ENCODE measurements at places on chromosomes 1 and 21.

GRCh38 chr1:30383221-30383711 lies 340.1 kb downstream of the MATN1 start:
- no peak for DNase-seq

GRCh38 chr1:206737729-206738201 lies 32.8 kb upstream of the IL19 start:
- DNase-seq: no peak

GRCh38 chr1:93324486-93325464 lies 20.9 kb upstream of the DR1 start:
- DNase-seq: no peak

DNA sequence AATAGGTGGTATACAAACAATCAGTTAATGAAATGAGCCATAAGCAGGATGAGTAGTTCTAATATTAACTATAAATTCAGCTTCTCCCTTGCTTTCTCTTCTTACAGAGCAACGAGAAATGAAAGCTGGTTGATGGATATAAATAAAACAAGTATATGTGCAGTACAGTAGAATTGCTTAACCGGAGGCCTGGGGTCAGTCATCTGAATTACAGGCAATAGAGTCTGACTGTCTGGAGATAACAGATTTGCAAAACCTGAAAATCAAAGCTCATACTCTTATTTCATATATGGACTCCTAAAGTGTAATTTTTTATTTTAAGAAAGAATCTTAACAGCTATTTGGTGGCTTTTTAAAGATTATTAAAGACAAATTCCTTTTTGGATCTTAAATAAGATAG lies 43.1 kb upstream of the SGIP1 start:
- no peak for DNase-seq

- DNase-seq: no peak
Measured at GRCh38 chr1:41915786-41916571, 2.7 kb downstream of the HIVEP3 start.

DNA sequence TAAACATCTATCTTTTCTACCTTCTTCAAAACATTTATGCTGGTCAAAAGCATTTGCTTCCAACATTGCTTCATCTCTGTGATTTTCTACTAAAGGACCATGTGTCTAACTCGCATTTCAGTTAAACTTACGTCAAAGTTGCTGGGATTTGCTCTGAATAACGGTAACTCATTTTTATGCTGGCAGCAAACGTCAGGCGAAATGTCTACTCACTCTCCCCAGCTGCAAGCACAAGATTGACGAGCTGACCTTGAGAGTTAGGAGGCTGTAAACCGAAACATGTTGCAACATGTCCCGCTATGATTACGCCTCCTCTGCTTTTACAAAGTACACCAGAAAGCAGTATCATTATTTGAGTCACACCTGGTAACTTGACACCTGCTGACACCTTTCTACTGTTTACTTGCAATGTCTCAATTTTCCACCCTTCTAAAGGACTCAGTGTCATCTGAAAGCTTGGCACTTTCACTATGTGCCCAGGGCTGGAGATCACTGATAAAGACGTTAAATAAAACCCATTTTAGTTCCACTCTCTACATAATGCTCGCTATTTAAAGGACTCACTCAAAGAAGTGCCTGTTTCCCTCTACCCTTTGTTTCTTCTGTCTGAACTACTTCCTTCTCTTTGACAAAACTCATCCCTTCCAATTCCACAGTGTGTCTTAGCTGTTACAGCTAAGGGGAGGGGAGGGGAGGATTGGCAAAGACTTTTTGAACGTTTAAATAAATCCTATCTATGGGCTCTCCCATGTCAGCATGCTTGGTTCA lies 111.9 kb downstream of the PTPN14 start:
- DNase-seq: no peak

GRCh38 chr1:232421143-232421796 lies 208.7 kb downstream of the SIPA1L2 start:
- DNase-seq: no peak

DNA sequence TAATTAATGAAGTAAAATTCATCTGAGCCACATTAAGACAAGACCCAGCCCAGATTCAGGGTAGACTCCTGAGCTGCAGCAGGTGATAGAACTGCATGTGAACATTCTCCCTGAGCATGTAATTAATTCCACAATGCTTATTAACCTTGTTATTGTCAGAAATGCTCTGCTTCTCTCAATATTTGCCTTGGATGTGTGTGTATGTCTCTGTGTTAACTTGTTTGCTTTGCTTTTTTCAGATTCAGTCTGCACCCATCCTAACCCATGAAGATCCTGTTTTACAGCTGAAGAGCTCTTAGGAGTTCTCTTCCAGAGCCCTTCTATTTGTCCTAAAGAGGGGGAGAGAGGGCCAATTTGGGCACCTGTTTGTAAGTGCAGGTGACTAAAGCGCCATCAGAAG lies 143.2 kb upstream of the BMP8A start:
- DNase-seq: no peak

DNA sequence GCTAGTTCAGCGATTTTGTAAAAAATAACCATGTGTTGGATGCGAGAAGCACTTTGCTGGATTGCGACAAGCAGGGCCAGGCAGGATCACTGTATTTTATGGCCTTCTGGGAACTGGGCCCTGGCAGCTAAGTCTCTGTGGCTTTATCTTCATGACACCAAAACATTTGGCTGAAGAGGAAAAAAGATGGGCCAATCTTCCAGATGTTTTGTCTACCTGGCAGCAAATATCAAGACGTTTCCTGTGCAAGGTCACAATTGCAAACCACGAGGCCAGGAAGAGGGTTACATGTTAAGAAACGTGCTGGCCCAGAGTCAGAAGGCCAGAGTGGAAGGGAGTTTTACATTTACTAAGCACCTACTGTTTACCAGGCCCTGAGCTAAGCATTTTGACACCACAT lies 22.1 kb downstream of the GRIK3 start:
- DNase-seq: no peak

DNA sequence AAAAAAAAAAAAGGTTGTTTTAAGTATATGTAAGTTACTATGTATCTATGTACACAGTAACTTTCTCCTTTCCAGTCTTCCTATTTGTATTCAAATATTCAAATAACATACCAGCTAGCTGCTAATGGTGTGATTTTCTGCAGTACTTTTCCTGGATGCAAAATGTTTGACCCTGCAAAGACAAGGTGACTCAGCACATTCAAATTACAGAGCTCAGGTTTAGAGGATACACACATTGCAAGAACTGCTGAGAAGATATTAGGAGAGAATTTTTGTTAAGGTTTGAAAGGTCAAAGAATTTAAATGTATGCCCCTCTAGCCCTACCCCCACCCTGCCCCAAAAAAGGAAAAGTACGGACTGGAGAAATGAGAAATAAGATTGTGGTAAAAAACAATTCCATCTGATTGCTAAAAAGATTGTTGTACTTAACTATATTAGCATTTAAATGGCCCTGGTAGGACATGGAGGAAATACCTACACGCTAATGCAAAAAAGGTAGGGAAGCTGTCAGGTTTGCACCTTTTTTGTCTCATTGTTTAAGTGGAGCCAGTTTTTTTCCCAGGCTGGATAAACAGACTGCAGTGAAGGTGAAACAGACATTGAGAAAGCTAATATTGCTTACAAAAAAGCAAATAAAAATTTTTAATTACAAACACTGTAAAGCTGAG lies 45.6 kb downstream of the ZNF281 start:
- DNase-seq: no peak

DNA sequence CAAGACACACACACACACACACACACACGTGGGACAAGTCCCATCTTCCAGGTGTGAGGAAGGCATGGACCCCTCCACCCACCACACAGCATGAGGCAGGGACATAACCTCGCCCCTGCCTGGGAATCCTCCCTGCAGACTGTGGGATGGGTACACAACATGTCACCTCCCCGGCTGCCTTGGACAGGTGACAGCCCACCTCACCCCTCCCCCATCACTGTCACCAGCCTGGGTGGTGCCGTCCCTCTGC lies 40.7 kb downstream of the AHDC1 start:
- DNase-seq: no peak

DNA sequence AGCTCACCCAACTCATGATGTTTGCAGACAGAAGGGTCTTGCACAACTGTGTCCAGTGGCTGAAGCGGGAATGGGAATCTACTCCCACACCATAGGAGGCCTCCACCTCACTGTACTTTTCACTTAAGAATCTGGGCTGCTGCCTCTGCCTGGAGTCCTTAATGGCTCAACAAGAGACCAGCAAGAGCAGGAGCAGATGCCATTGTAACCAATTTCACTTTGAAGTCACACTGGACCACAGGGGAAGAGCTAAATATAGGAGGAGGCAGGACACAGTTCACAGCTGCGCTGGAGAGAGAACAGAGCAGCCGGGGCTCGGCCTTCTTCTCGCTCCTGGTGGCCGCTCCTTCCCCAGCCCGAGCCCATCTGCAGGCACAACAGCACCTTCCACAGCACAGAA lies 120.4 kb downstream of the SIPA1L2 start:
- peak; percentile 58 for DNase-seq

DNA sequence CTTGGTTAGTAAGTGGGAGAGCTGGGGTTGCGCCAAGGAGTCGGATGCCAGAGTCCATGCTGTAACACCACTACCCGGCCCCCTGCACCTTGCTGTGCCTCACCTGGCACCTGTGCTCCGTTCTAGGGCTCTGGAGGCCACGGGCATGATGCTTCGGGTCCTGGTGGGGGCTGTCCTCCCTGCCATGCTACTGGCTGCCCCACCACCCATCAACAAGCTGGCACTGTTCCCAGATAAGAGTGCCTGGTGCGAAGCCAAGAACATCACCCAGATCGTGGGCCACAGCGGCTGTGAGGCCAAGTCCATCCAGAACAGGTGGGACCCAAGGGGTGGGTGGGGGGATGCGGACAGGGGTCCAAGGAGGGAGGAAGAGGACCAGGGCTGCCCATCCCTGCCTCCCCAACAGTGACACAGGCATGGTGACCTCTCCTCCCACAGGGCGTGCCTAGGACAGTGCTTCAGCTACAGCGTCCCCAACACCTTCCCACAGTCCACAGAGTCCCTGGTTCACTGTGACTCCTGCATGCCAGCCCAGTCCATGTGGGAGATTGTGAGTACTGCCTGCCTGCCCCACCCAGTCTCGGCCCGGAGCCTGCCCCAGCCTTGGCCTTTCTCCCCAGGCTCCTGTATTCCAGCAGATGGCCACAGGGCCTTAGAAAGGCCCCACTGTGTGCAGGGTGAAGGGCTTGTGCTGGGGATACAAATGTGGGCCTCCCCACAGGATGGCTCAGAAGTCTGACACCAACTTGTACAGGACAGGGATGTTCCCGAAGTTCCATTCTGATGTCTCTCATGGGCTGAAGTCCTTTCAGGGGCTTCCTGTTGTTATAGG lies 9.6 kb upstream of the HTR6 start:
- no peak for DNase-seq

DNA sequence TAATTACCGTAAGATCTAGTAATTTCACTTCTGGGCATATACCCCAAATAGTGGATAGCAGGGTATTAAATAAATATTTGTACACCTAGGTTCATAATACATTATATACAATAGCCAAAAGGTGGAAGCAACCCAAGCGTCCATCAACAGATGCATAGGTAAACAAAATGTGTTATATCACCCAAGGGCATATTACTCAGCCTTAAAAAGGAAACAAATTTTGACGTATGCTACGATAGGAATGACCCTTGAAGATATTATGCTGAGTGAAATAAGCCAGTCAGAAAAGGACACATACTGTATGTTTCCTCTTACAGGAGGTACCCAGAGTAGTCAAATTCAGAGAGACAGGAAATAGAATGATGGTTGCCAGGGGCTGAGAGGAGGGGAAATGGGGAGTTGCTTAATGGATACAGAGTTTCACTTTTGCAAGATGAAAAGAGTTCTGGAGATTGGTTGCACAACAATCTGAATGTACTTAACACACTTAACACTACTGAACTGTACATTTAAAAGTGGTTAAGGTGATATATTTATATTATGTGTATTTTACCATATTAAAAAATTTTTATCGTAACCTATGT lies 36.6 kb upstream of the KCTD3 start:
- DNase-seq: no peak

DNA sequence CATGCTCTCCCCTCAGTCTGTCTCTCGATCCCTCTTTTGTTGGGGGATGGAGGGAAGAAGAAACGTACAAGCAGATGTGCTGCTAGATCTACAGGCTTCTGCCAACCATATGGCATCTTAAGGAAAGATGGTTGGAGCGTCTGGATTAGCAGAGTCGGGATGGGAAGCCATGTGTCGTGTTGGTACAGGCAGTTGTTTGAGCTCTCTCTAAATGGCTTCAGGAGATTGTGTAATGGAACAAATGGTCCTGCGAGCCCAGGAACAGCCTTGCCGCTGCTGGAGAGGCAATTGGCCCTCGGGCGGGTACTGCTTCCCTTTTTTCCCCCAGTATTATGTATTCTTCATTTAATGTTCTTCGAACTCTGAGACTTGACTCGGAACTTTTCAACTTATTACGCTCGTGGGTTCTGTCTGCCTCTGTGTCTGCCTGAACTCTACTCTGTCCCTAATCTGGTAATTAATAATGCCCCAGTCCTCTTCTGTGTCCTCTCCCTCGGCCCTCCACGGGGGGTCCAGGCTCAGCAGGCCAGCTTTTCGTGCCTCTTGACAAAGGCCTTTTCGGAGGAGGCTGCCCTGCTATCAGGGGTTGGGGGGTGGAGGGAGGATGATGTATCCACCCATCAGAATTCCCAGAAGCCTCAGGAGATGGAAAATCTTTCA lies 215.3 kb downstream of the SDCCAG8 start:
- DNase-seq: peak; percentile 84

DNA sequence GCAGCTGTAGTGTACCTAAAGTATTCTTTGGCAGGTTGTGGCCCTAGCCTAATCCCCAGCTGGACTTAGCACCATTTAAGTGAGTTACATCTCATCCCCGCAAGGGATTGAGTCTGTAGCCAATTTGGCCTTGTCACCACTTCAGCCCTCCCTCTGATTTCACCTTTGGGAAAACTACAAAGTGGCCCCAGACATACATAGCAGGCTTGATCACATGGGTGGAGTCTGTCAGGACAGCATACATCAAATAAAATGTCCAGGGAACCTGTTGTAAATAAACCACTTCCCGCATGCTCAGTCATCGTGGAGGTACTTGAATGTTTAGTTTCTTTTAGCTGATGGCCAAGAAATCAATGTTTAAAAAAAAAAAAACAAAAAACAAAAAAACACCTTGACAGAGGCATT lies 142.5 kb downstream of the DHRS3 start:
- no peak for DNase-seq

DNA sequence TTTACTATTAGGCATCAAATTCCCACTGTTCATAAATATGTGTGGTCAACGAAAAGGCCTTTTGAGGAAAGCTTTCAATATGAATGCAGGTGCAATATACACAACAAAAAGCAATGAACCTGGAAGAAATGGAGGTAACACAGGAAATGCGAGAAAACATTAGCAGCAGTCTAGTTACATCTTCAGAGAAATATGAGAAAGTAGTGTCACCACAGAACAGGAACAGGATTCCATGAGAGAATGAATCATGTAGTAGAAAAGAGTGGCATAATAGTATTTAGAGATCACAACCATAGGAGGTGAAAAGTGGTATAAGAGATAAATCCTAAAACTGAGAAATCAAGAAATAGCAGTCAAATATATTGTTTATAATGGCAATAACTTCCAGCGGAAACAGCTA lies 103.7 kb downstream of the AK5 start:
- no peak for DNase-seq

GRCh38 chr1:61050541-61051442 lies 31.6 kb upstream of the NFIA start:
- DNase-seq: peak; percentile 63
